ENCODE measurements at places on chromosomes 1 and 21.

- no peak for DNase-seq
These were observed 149.2 kb upstream of the PLD5 start for GRCh38 chr1:242673652-242674051.

- DNase-seq = no peak
These were observed 82.7 kb downstream of the KCND3 start for GRCh38 chr1:111906816-111907215.

DNA sequence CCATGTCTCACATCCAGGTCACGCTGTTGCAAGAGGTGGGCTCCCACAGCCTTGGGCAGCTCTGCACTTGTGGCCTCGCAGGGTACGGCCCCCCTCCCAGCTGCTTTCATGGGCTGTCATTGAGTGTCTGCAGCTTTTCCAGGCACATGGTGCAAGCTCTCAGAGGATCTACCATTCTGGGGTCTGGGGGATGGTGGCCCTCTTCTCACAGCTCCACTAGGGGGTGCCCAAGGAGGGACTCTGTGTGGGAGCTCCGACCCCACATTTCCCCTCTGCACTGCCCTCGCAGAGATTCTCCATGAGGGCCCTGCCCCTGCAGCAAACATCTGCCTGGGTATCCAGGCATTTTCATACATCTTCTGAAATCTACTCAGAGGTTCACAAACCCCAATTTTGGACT, 219.4 kb downstream of the LRRC7 start:
- no peak for DNase-seq

DNA sequence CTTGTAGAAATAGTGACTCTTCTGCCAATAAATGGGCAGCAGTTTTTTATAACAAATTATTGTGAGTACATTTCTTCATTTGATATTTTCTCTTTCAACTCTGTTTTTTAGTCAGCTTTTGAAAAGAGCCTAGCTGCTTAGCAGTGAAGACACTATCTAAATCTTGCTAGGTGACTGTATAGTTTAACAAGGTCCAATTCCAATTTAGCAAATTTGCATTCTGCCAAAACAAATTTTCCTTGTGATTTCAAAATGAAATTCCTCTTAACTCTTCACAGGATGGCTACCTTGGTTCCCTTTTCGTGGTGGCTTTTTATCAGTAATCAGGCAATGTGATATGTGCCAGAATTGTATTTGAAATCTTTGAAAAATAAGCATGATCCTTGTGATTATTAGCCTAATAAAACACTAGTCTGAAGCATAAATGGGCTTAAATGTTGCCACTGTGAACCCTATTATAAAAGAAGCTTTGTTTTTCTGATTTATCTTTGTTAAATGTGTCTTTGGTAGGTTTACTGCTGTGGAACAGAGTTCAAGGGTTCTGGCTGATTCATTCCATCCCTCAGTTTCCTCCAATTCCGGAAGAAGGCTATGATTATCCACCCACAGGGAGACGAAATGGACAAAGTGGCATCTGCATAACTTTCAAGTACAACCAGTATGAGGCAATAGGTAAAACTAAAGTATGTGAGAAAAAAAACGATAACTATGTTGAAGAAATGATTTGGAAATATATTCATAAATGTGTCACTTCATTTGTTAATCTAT, 12.2 kb downstream of the DNASE2B start:
- no peak for DNase-seq

DNA sequence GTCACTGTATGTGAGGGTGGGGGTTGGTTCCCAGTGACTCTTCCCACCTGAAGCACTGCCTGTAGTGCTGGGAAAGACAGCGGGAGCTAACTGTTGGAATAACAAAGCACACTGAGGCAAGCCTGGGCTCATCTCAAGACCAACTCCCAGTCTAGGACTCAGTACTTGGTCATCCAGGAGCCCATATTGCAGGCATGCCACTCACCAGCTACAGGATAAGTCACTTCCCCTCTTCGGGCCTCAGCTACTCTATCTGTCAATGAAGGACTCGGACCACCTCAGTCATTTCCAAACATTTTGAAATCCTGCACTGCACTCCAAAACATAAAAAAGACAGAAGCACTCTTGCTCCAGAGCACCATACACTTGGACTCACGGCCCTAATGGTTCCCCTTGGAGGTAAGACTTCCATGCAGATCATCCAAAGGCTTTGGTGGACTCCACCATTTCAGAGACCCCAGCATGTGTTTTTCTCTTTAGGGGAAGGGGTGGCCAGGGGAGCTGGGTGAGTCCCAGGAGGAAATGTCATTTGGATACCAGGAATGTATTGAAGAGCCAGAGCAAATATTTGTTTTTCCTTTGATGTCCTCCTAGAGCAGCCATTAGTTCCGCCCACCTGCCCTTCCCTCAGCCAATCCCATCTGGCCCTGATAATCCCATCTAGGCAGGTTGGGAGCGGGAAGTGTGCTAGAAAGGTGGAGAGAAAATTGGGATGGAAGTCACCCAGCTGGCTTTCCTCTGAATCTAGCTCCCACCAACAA, 3.1 kb downstream of the NUAK2 start:
- DNase-seq = no peak

DNA sequence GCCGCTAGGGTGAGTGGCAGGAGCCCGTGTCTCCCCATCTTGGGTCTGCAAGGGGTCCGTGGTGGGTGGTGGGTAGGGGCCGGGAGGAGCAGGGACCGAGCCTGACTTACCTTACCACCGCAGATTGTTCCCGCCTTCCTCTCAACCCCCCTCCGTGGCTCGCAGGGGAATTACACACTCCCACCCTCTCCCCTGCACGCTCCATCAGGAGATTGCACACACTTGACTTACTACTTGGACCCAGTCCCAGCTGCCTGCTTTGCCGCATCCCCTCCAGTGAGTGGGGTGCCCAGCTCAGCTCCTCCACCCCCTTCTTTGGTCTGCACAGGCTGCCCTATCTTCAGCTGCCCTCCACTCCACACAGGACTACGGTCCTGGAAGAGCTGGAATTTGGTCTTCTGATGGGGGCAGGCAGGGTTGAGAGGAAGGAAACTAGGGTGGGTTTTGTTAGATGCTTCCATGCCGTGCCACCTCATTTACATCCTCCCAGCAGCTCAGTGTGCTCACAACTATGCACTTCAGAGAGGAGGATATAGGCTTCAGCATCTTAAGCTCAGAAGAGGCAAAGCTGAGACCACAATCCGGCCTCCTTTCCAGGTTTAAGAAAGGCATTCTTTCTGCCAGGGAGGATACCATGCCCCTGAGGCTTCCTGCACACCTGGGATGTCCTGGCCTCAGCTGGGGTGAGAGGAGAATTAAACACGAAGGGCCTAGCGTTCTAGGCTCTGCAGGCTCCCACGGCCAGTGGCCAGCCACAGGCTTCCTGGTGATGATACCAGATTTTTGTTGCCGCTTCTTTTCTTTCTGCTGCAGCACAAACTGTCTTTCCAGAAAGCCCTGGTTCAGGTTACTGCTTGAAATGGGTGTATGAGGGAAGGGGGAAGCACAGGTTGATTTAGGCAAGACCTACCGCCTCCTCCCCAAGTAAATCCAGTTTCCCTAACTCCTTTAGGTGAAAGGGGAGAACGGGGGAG, 2.3 kb downstream of the KCNC4 start:
- DNase-seq = no peak

DNA sequence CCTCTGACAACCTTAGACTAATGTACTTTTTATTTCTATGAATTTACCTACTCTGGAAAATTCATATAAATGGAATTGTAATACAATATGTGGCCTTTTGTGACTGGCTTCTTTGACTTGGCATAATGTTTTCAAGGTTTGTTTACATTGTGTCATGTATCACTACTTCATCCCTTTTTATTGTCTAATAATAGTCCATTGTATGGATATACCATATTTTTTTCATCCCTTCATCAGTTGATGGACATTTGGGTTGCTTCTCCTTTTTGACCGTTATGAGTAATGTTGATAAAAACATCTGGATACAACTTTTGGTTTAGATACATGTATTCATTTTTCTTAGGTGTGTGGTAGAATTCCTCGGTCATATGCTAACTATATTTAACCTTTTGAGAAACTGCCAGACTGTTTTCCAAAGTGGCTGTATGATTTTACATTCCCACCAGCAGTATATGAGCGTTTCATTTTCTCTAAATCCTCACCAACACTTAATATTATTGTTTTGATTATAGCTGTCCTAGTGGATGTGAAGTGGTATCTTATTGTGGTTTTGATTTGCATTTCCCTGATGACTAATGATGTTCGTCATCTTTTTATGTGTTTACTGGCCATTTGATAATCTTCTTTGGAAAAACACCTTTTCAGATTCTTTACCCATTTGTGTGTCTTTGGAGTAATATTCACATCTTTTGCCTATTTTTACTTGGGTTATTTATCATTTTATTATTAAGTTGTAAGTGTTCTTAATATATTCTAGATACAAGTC, 3.5 kb downstream of the RO60 start:
- DNase-seq = no peak

- DNase-seq = no peak
These were observed 89.3 kb downstream of the ITPKB start for GRCh38 chr1:226649780-226650179.

GRCh38 chr1:94854458-94855306, 34.5 kb downstream of the SLC44A3 start:
- DNase-seq = peak; percentile 39

DNA sequence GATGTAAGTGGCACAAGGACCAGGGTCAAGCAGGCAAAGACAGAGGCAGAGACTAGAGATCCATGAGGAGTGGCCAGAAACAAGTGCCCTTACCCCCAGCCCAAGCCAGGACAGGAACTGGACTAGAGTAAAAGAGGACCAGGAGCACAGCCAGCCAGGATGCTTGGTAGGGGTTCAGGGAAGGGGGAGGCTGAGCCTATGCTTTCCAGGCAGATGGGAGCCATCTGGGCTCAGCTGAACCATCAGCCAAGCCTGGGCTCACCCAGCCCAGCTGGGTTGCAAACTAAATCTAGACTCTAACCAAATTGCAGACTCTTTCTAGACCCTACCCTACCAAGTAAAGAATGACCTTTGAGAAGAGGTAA, 15.2 kb downstream of the PDZK1IP1 start:
- DNase-seq = no peak

DNA sequence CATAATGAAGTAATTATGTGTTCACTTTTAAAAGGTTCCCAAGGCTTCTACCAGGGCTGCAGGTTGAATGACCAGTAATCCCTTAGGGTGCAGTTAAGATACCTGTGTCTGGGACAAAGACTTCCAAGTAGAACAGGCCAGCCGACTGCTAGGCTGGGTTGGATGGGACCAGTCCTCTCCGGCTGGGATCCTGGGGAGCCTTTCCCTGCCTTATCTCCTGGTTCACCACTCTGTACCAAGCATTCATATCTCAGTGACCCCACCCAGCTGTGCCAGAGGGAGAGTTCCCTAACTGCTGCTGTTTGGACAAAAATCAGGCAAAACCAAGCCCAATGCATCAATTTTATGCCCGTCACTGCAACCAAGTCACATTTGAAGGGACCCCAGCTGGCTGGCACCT, 116.2 kb upstream of the ATP1A1 start:
- no peak for DNase-seq

GRCh38 chr1:61005614-61006580, 76.5 kb upstream of the NFIA start:
- no peak for DNase-seq

GRCh38 chr1:110070671-110071242, at the start of gene ALX3:
Gene ALX3, minus strand, starts transcription at chr1:110070672. Its CDS starts 60 bp downstream, at chr1:110070612.
- no peak for DNase-seq

- no peak for DNase-seq
These were observed 45.9 kb downstream of the WDR4 start for GRCh38 chr21:42833439-42833815.

GRCh38 chr21:43343992-43344886, 82.7 kb downstream of the SIK1 start:
- no peak for DNase-seq

DNA sequence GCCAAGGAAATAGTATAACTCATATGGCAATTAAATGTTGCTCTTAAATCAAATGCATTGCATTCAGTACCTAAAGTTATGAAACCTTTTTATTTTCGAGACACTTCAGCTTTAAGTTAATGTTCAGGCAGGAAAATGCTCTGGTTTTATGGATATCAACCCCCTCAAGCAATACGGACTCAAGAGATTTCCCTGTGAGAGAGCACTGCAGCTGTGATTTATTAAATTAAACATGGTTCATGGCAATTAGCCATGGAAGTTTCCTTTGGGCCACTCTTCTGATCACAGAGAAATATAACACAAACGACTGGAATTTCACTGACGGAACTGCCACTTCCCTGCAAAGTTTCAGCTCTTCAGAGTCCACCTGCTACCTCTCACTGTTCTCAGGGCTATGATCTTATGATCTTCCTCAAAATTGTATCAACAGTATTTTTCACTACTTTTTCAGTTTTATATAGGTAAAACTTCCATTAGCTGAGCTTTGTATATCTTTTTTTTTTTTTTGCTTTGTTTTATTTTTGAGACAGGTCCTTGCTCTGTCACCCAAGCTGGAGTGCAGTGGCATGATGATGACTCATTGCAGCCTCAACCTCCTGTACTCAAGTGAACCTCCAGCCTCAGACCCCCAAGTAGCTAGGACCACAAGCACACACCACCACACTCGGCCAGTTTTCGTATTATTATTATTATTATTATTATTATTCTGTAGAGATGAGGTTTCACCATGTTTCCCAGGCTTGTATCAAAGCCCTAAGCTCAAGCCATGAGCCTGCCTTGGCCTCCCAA, 923.1 kb upstream of the TMPRSS15 start:
- DNase-seq = peak; percentile 78

- DNase-seq = no peak
These were observed 49.4 kb downstream of the KIF21B start for GRCh38 chr1:200973937-200974657.

GRCh38 chr1:94864821-94865220, 44.7 kb downstream of the SLC44A3 start:
- DNase-seq = no peak

- no peak for DNase-seq
These were observed 130.5 kb downstream of the PSMG1 start for GRCh38 chr21:39052718-39053117.

All from SK-N-MC (cell line).